ENCODE measurements at places on chromosomes 3 and 15.

GRCh38 chr15:64284042-64284441 lies 71.9 kb downstream of the CSNK1G1 start:
- no peak for DNase-seq

GRCh38 chr3:138833899-138834595 lies 681 bp downstream of the PIK3CB start:
- peak; percentile 41 for DNase-seq

DNA sequence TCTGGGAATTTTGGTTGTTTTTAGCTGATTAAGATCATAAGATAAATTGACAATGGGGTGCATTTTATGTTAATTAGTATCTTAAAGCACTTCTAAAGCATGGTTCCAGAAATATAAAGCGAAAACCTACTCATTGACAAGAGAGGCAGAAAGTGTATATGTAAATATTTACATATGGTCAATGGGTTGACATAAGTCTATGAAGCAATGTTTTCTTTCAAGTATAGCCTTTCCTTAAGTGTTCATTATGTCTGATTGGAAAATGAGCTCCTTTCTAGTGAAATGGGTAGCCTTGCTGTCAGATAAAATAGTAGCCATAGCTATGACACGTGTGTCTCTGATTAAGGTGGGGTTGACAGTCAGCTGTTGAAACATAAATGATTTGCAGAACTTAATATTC lies 365.2 kb upstream of the AGTR1 start:
- no peak for DNase-seq

DNA sequence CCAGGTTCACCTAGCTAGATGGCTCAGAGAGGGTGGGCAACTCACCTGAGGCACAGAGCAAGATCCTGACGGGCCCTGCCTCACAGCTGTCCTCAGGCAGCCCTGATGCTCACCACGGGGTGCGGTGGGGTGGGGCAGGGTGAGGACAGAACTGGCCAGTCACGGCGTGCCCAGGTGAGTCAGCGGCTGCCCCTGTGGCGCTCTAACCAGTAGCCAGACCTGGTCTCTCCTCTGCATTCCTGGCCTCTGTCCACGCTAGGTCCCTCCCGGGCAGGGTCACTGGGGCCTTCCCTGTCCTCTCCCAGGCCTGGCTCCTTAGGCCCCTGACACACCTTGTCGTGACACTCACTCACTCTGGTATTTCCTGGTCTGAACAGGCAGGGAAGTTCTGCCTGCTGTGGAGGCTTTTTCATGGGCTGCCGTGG lies 901 bp downstream of the ALS2CL start:
- DNase-seq = no peak

GRCh38 chr15:45884755-45885445 lies 250.1 kb downstream of the SQOR start:
- DNase-seq = no peak

DNA sequence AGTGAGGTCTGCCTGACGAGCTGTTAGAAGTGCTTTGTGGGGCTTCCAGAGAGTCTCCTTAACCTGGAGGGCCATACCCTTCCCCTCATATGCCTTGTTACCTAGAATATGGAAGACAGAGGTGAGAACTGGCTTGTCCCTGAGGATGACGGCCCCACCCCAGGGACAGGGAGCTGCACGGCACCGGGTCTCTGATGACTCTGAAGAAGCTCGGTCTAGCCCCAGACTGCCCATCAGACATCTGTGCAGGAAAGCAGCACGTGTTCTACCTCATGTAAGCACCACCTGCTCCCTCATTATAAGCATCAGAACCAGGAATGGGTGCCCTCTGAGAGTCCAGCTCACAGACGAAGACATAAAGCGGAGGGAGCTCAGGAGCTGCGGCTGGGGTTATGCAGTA lies 18.0 kb downstream of the MYO5C start:
- no peak for DNase-seq

DNA sequence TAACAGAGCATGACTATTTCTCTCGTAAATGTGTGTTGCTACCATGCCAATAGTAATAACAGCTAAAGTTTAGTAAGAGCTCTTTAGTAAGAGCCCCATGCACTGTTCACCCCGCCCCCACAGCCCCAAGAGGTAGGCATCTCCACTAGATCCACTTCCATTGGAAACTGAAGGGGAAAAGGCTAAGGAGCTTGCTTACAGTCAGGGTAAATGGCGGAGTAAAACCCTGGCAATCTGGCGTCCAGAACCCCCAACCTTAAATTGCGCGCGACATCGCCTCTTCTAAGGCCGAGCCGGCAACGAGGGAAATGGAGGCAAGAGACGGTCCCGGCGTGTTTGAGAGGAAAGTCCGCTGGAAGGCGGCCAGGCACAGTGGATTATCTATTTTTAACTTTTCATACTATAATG lies 654 bp upstream of the C3orf38 start:
- DNase-seq = no peak

All from stimulated activated CD4-positive, alpha-beta T cell treated with anti-CD3 and anti-CD28 coated beads, Interleukin-12 subunit alpha, Interleukin-12 subunit beta, amount 100 ng/mL, for 24 hours (primary cell).